ENCODE measurements at places on chromosomes 16 and 17.
A peak's percentile ranks its signal among the peaks of the same experiment; 100 is the strongest.

DNA sequence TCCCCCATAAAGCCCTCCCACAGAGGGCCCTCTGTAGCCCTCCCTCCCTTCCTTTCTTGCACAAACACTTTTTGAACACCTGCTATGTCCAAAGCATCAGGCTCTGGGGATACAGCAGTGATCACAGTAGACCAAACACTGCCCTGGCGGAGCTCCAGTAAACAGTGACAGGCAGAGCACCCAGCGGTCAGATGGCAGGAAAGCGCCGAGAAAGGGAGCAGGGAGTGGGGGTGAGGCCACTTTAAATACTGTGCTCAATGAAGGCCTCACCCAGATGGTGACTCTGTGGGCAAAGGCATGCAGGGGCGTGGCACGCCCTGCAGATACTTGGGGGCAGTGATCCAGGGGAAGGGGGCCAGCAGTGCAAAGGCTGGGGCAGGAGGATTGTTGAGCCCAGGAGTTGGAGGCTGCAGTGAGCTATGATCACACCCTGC lies 7.6 kb downstream of the PRR29 start:
- peak; percentile 64 for DNase-seq

DNA sequence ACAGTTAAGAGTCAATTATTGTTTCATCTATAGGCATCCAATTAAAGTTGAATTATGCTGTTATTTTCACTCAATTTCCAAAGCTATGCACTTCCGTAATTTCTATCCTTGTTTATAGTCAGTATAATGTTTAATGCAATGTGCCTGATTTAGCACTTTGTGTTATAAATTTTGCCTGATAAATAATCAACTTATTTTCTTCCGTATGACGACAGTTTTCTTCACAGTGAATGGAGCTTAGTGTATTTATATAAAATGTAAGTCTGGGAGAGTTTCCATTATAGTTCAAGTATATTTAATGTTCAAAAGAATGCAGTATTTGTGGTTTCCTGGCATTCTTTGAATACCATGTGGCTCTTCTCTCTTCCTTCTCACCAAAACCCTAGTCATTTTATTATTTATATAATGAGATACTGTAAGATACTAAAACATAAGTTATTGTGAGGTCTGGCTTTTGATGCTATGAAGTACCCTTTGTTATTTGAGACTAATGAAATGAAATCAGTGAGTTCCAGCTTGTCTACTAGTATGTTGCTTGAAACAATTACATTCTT lies 240.6 kb downstream of the PRKCA start:
- peak; percentile 52 for DNase-seq

DNA sequence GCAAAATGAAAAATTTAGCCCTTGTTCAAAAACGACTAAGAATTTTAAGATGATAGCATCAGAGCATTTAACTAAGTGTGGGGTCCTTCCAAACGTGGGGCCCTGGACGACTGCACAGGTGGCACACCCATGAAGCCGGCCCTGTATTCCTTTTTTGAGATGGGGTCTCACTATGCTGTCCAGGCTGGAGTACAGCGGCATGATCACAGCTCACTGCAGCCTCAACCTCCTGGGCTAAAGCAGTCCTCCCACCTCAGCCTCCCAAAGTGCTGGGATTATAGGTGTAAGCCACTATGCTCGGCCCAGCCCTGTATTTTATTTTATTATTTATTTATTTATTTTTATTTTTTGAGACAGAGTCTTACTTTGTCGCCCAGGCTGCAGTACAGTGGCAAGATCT lies 90.7 kb upstream of the CDC42EP4 start:
- DNase-seq, result no peak

- no peak for DNase-seq
Measured at GRCh38 chr16:17607075-17607509, 136.3 kb upstream of the XYLT1 start.

GRCh38 chr17:57482657-57483056 lies 226.3 kb downstream of the MSI2 start:
- no peak for DNase-seq

DNA sequence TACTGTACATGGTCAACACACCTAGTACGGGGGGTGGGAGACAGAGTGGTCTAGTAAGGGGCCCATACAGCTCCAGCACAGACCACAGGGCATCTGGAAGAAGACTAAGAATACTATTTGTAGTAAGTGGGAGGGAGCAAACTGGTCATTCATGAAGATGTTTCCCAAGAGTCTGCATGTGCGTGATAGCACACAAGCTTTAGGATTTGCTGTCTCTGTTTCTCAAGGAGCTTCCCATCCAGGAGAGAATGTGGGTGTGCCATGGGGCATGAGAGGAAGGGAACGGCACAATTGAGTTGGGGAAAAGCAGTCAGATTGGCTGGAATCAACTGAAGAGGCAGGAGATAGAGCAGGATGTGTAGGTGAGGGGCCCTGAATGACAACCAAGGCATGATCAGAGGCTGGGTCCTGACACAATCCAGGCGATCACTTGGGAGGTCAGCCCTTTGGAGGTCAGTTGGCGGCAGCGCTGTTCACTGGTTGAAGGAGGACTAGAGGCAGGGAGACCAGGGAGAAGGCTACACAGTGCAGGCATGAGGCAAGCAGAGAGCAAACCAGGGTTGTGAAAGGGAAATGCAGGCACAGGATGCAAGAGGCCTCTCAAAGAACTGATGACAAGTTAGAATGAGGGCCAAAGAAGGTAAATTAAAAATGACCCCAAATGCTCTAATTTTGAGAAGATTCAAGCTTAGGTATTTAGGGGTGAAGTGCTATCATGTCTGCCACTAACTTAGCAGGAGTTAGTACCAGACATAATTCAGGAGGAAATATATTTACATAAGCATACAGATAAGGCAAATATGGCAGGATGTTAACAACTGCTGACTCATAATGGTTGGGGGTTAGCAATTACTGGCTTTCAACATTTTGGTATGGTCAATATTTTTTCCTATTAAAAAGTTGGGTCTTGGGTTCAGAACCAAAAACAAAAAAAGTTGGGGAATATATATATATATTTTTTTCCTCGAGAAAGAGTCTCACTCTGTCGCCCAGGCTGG lies 10.3 kb downstream of the UBE2O start:
- no peak for DNase-seq

DNA sequence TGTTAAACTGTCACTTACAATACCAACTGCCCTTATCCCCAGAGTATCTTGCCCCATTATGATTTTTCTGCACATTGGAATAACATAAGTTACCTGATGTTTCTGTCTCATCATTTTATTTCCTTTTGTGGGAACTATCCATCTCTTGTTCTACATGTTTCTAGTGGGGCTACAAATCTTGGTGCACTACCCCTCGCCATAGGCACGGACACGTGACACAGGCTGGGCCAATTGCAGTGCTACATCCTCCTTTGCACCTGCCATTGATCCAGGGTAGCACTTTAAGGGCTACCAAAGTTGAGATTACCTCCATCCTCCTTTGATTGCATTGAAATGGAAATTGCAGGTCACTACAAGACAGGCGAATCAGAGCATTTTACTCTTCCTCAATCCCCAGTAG lies 14.2 kb upstream of the SYT17 start:
- no peak for DNase-seq

- no peak for DNase-seq
Measured at GRCh38 chr17:80492343-80493136, 16.1 kb upstream of the NPTX1 start.
